A172 (cell line): ENCODE measurements at places on chromosomes 12 and 14. TPM values are rescaled to one million over a fixed set of nuclear protein-coding genes. Genes with fewer than 3 reads are reported as not detected.

PFDN5 gene
- 407 and 456 TPM in 2 replicates for total RNA-seq

- DNase-seq: no peak
Observed at GRCh38 chr14:87990682-87991081, 2.3 kb downstream of the GALC start.

- no peak for DNase-seq
Observed at GRCh38 chr14:105050551-105050897, 14.7 kb downstream of the GPR132 start.

- DNase-seq: peak; percentile 29
Observed at GRCh38 chr12:15863372-15863771, 18.8 kb upstream of the STRAP start.

DNA sequence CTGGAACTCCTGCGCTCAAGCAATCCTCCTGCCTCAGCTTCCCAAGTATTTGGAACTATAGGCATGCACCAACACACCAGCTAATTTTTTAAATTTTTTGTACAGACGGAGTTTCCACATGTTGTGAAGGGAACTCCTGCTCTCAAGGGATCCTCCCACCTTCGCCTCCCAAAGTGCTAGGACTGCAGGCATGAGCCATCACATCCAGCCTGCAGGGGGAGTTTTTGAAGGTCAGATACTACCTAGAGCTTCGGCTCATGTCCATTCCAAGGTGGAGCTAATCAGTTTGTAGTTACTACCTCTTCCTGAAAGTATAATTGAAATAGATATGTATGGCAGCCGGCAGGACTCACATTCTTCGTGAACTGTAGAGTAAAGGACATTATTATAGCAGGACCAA, 3.7 kb upstream of the TAS2R19 start:
- DNase-seq: no peak

DNA sequence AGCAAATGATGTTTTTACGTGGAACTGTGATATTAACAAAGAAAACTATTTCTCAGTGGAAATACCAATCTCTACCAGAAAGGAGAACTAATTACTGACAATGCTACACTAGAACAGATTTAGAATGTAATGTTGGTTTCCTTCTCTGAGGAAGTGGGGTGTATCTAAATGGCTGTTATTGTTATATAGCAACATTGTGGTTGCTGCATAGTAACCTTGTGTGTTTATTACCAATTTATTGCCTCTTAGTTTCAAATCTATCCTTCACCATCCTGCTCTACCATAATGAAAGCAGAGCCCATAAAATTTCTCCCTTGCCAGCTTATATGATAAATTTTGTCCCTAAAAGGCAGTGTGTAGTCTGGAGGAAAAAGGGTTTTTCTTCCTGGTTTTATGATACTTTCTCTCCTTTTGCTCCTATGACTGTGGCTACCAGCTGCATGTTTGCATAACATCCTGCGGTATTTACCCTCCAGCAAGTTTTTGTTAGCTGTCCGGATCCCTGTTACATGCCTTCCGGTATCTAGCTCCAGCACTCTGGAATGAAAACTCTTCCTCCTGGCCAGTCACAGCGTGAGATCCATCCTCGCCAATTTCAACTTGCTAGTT, 5.7 kb upstream of the KLRK1 start:
- peak; percentile 51 for DNase-seq
